Endodermal cell (in vitro differentiated cells): ENCODE measurements at places on chromosomes 6 and 20.

DNA sequence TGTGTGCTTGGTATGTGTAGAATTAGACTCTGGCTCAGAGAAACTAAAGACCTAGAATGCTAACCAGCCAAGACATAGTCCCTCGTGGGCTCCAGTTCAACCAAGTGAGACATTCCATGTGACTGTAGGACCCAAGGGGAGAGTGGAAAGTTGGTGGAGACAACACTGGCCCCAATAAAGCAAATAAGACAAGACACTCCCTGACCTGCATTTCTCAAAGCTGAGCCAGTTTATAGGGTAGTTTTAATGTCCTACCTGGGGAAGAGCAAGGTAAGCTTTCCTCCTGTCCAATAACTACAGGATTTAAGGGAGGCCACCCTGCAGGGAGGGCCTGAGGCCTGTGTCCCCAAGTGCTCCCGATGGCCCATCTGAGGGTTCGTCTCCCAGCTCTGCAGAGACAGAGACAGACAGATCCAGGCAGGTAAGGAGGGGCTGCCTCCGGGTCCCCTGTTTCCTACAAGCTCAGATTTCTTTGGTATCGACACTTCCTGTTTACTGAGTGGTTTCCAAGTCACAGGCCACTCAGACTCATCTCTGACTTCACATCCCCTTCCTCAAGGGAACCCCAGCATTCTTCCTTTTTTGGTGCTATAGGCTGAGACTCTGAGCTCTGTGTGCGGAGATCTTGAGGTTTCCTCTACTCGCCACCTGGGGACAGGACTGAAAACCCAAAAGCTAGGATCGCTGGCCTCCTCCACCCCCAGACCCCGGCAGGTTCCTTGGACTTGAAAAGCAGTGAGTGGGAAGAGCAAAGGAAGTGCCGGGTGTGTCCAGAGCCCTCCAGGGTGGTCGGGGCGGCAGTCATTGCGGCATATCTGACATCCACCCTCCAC lies 92.4 kb downstream of the PRND start:
- peak; percentile 32 for DNase-seq

DNA sequence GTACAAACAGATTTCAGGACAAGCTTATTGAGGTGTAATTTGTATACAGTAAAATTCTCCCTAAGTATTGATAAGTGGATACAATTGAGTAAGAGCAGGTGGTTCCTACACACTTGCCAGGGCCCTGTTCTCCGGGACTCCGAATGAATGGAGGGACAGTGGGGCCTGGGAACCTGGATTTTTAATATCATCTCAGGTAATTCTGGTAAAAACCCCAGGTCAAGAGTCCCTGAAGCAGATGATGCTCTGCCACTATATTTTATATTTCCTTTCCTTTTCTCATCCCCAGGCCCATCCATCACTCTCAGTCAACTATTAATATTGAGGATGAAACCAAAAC lies 104.9 kb downstream of the FYN start:
- DNase-seq = no peak

- no peak for DNase-seq
Measured at GRCh38 chr6:14212632-14213031, 95.1 kb downstream of the CD83 start.

DNA sequence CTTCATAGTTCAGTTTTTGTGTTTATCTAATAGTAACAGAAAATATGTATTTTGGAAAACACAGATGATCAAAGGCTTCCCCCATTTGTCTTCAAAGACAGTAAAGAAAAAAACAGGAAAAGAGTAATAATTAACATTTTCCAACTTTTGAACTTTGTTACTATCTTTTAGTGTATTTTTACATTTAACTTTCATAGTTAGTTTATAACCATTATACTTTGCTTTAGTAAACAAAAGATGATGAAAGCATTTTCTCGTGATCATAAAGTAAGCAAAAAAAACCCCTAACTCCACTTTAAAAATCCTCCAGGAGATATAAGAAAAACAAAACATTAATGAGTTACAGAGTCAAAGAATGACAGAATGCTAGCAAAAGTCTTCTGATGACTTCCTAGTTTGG lies 13.6 kb upstream of the GPRC6A start:
- no peak for DNase-seq

DNA sequence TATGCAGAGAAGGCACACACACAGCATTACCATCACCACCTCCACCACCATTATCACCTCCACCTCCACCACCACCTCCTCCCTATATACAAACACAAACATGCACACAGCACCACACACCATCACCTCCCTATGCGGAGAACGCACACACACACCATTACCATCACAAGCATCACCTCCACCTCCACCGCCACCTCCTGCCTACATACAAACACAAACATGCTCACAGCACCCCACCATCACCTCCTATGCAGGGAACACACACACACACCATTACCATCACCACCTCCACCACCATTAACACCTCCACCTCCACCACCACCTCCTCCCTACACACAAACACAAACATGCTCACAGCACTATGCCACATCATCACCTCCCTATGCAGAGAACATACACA lies 236.5 kb upstream of the AFDN start:
- no peak for DNase-seq
